Fibroblast of lung (primary cell): ENCODE measurements at places on chromosomes 2 and 18.

DNA sequence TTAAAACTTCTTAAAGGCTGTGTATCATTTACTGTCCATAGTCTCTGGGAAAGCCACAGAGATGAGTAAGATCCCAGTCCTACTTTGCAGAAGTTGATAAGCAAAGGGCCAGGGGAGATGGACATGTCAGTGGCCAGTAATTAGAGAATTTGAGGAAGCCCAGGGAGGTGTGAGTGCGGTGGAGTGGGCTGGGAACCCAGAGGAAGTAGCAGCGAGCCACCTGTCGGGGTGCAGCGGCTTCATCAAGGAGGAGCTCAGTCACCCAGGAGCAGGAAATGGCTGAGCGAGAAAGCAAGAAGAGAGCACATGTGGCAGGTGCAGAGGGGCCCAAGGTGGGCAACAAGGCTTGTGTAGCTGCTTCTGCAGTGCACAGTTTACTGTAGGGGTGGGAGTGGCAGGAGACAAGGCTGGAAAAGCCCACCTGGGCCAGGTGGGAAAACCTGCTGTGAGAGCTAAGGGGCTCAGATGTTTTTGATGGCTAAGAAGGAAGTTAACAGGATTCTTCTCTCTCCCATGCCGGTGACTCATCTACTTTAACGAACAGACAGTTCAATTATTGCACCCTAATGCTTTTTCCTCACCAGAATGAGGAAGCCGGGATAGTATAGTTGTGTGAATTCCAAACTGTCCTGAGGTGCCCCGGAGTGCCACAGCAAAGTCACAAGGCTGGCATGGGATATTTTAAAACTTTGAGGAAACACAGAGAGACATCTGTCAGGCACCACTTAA lies 34.8 kb upstream of the MGAT5 start:
- H3K4me3 ChIP-seq = no peak overlapping the region
- DNase-seq = no peak
- H3K4me1 ChIP-seq = no peaks in the 10 kb centered on the region
- no peak overlapping the region for H3K27ac ChIP-seq

DNA sequence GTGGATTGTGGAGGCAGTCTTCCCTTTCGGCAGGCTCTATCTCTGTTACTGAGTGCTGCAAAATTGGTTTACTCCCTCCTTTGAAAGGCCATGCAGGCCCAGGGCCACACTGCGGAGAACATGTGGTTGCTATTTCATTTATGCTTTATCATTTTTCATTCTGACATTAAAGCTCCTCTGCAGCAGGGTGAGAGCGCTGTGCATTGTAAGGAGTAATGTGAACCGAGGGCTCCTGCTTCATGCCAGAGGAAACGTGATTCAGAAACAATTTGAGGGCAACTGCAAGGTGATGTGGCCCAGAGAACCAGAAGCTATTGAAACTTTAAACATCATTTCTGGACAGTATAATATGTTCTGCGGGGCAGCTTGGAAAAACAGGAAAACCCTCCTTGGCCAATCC lies 341.6 kb upstream of the NT5C1B start:
- DNase-seq = peak; percentile 72
- H3K27me3 ChIP-seq = no peaks in the 10 kb centered on the region

DNA sequence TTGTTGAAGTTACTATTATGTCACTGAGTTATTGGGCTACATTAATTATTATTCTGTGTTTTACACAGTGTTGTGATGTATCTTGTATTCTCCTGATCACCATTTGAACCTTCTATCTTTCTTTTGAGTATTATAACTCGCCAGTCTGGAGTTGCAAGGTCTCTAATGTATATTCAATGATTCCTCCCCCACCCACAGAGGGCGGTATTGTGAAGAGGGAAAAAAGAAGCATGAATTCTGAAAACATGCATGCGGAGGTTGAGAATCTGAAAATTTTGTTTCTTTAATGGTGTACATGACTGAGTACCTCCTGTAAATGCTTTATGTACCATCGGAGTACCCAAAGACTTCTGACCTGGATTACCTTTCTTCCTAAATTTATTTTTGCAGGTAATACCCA lies 266.6 kb downstream of the NR4A2 start:
- H3K4me3 ChIP-seq = no peak overlapping the region
- H3K36me3 ChIP-seq = no peaks in the 10 kb centered on the region
- H3K27ac ChIP-seq = no peak overlapping the region
- no peaks in the 10 kb centered on the region for H3K27me3 ChIP-seq
- H3K4me1 ChIP-seq = no peaks in the 10 kb centered on the region
- DNase-seq = no peak

DNA sequence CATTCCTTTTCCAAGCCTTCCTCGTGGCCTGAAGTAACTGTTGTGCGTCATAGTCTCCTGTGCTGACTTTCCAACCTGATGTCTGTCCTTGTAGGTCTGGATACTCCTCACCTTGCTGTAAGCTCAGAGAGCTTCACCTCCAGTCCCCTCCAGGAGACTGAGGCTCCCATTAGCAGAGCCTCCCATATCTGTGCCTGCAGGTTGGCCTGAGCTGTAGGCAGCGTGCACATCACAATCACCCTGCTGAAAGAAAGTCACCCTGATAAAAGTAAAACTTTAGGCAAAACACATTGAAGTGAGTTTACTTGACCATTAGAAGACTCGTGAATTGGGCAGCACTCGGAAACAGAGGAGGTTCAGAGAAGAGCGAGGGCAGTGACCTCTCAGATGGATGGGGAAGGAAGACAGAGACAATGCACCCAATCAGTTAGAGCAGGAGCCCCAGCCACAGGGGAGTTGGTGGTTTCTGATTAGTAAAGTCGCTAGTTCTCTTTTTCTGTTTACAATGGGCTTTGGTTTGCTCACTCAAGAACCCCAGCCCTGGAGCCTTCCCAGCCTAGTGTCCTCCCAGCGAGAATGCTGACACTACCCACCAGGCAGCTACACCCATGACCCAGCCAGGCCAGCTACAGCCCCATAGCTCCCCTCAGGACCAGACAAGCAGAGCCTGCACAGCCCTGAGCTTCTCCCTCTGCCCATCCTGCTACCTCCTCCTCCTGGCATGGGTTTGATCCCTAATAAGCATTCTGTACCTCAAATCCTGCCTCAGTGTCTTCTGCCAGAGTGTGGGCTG lies 12.1 kb upstream of the TPO start:
- no peak overlapping the region for H3K4me3 ChIP-seq
- H3K27me3 ChIP-seq = no peaks in the 10 kb centered on the region
- no peak overlapping the region for H3K27ac ChIP-seq
- H3K36me3 ChIP-seq = no peaks in the 10 kb centered on the region
- no peak for DNase-seq

DNA sequence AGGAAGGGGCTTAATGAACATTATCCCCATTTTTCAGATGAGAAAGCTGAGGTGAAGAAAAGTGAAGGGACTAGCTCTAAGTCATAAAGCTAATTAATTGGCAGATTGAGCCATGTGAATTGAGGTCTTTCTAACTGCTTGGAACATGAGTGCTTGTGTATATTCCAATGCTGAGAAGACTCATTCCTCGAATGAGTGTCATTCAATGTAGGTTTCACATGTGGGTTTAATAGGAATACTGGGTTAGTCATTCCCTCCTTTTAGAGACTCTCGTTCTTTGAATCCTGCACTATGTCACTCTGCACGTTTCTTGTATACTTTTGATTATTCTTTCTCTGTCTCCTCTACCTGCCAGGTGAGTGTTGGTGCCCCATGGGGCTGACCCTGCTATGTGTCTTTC lies 218.2 kb downstream of the HRH4 start:
- no peak overlapping the region for H3K27ac ChIP-seq
- no peaks in the 10 kb centered on the region for H3K36me3 ChIP-seq
- no peaks in the 10 kb centered on the region for H3K4me1 ChIP-seq
